ENCODE measurements at places on chromosomes 2 and 18.

DNA sequence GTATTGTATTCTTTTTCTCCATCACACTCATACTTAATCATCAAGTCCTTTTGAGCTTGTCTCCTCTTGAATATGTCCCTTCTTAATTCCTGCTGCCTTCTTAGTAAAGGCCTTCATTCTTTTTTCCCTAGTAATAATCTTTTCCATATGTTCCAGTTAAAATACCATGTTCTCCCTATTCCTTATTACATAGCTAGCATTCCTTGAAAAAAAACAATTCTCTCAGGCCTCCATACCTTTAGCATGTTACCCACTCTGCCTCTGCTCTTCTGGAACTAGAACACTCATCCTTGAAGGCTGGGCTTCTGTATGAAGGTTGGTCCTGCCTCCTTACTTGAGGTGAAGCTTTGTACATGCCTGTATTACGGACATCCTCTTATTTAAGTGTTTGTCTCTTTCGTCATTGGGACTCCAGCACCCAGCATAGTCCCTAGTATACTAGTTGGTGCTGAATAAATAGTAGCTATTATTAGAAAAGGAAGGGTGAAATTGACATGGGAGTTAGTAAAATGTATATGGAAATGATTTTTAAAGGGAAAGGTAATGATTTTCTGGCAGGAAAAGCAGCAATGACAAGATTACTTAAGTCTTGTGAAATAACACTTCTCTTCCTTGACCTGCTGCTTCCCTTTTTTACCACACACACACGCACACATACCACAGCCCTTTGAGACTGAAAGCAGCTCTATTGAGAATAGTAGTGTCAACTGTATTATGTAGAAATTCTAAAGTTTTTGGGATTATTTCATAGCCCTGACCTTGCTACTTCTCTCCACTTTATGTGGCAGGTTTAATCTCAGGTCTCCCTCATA lies 45.6 kb downstream of the REL start:
- DNase-seq, result no peak

- no peak for DNase-seq
Measured at GRCh38 chr2:113784823-113785744, 28.6 kb upstream of the SLC35F5 start.

DNA sequence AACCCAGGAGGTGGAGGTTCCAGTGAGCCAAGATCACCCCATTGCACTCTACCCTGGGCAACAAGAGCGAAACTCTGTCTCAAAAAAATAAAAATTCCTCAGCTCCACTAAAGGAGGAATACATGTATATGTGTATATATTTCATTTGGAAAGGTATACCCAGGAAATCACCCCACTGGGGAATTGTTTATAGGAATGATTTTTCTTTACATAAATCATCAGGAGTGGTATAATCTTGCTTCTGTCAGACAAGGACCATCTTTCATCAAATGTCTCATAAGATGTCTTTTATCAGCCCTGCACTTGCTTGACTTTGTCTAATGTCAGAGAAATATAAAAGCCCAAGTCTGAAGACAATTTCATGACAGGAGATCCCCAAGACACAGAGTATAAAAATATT lies 709.1 kb downstream of the LRRTM4 start:
- no peak for DNase-seq

DNA sequence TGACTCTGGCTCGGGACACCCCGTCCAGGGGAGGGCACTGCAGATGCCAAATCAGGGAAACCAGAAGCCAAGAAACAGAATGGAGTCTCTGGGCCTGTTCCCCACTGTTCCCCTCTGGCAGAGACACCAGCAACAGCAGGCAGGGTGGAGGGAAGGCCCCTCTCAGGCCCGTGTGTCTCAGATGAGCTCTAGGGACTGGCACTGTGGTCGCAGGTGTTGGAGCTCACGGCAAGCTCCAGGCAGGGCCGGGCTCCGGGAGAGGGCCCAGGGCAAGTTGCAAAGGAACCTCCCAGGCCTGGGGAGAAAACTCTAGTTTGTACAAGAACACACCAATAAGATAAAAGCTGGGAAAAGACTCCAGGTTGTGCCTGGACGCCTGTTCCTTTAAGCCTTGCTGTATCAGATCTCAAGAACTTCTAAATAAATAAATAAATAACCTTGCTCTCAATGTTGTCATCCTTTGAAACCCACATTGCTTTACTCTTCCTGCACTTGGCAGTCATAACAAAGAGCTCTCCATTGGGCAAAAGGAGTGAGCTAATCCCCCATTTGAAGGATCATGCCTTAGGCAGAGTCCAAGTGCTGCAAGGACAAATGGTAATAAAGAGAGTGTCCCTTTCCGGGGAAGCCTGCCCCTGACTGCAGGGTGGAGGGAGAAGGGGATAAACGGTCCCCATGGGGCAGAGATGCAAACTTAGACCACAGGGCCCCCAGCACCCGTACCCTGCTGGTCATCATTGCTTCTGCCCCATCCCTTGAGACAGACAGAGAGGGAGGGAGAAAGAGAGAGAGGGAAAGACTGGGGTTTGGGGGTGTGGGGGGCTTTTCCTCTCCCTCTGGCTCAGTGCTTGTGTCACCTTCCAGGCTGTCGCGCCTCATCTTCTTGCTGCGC lies 33.3 kb downstream of the CNGA3 start:
- DNase-seq, result no peak

GRCh38 chr2:117967977-117968718 lies 45.7 kb downstream of the CCDC93 start:
- no peak for DNase-seq

DNA sequence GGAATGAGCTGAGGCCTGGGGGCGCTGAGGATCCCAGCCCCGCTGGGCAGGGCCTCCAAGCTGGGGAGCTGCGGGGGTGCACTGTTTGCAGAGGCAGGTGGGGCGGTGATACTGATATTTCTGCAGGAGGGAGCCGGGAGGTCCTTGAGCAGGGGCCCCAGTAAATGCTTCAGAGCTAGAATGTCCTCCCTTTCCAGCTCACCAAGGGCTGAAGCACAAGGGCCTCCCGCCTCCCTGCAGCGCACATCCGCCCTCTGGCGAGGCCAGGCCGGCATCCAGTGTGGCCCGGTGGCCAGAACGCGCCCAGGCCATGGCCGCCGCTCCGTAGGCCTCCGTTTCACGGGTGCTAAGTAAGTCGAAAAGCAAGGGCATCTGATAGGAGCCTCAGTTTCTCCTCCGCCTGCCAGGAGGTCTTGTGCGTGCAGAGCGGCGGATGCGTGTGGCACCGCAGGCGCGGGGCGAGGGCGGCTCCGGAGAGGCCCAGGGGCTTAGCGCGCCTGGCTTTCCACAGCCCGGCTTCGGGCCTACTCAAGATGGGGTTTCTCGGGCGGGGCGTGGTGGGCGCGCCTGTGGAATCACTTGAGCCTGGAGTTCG lies 29.5 kb upstream of the CHMP1B start:
- no peak for DNase-seq

- DNase-seq, result no peak
Measured at GRCh38 chr2:216327447-216327935, 44.8 kb downstream of the MARCHF4 start.

- no peak for DNase-seq
Measured at GRCh38 chr18:23964282-23965238, 50.0 kb upstream of the TTC39C start.

DNA sequence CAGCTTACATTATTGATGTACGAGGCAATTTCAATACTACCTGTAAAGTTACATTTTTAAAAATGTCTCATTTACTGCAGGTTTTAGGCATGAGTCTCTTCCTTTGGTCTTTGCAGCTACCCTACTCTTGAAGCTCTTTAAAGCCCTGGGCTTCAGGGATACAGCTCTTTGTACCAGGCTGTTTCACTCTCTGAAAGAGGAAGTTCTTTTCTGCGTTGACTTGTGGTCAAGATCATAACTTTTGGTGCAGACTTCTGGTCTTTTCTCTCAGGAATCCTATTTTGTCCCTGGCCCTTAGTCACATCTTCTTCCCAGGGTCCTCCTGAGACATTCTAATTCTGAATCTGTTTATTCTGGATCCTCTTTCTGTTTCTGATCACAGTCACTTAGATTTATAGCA lies 16.6 kb upstream of the HRH4 start:
- no peak for DNase-seq

DNA sequence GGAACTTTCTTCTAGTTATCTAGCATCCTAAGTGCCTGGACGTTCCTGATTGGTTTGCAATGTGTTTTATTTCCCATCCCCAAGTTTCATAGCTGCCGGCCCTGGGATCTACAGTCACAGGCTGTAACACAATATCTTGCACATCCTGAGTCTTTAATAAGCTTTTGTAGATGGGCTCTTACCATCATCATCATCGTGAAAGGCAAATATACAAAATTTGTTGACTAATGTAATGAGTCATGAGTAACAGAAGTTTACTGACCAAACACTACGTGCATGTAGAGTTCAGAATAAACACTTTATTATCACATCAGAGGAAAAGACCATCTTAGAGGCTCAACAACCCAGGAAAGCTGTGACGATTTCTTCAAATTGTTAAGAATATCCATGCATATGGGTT lies 8.1 kb upstream of the TYMS start:
- no peak for DNase-seq

DNA sequence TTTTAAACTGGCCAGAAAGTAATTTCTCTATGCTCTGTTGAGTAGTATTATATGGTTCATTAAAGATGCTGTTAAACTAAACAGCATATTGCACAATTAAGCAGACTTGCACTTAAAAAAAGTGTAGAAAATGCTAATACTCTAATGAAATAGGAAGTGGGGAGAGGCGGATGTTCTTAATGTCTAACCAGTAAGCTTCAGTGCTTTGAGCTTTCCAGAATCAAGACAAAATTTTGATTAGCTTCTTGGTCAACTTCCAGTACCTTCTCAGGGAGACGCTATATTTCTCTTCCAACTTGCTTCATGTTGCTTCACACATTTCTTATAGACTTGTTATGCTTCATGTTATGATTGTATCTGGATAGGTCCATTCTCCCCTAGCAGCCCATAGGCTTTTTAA lies 89.1 kb downstream of the MAP2 start:
- no peak for DNase-seq

GRCh38 chr2:9164112-9164608 lies 42.5 kb upstream of the ASAP2 start:
- no peak for DNase-seq

- DNase-seq, result no peak
Measured at GRCh38 chr2:164644036-164644700, 22.9 kb upstream of the GRB14 start.

- DNase-seq, result no peak
Measured at GRCh38 chr2:206296128-206296527, 21.7 kb downstream of the ZDBF2 start.

DNA sequence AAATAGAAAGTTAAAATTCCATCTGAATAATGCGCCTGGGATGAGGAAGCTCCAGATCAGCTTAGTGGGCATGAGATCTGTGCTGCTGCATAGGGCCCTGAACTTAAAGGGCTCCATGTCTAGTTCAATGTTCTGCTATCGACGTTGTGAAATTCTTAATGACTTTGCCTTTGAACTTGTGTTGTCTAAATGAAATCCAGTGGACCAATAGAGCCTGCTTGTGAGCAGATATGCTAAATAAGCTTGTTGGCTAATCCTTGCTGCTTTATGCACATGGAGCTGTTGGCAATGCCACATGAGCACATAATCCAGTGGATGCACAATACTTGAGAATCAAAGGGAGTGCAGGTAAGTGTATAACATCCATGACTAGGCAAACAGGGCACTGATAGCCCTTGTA lies 228.6 kb downstream of the TNS1 start:
- no peak for DNase-seq

GRCh38 chr2:8987410-8987809 lies 16.1 kb downstream of the MBOAT2 start:
- DNase-seq, result no peak

DNA sequence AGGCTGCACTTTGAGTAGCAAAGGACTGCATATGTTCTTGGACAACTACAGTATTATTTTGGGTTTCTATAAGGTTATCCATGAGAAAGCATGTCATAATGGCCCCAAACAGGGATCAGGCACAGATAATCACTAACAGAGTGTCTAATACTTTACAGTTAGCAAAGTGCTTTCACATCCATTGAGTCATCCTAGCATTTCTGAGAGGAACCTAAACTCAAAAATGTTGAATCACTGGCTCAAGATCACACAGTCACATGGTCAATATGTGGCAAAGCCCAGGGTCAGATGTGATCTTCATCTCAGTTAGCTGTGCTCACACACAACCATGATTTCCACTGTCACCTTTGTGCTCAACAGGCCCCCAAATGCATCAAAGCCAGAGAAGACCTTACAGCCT lies 156.1 kb upstream of the VRK2 start:
- no peak for DNase-seq

- no peak for DNase-seq
Measured at GRCh38 chr2:170087413-170087793, 90.5 kb upstream of the MYO3B start.

DNA sequence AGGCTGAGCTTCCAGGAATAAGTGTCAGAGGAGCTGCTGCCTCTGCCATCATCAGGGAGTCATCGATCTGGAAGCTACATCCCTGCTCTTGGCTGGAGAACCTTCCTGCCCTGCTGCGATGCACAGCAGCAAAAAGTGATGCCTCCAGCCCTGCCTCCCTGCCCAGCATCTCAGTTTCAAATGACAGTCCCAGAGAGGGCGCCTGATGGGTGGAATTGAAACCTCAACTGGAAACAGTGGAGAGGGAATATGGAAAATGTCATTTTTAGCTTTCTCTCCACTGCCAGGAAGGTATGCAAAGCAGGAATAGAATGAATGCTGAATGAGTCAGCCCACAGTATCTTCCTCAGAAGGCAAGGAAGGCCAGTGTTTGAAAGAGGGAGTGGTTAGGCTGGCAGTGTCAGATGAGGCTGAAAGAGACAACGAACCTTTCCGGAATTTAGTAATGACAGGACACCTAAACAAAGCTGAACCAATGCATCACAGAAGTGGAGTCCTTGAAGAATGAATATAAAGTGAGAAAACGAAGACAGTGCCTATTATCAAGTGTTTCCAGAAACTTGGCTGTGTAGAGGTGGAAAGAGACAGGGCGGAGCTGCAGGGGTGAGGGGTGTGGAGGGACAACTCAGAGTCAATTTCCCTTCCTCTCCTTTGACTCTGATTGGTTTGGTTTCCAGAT lies 153.9 kb upstream of the NDUFV2 start:
- no peak for DNase-seq

GRCh38 chr2:130920415-130921163 lies 83.9 kb downstream of the ARHGEF4 start:
- peak; percentile 27 for DNase-seq

- DNase-seq, result no peak
Measured at GRCh38 chr2:110103061-110103961, 12.3 kb downstream of the MALL start.

DNA sequence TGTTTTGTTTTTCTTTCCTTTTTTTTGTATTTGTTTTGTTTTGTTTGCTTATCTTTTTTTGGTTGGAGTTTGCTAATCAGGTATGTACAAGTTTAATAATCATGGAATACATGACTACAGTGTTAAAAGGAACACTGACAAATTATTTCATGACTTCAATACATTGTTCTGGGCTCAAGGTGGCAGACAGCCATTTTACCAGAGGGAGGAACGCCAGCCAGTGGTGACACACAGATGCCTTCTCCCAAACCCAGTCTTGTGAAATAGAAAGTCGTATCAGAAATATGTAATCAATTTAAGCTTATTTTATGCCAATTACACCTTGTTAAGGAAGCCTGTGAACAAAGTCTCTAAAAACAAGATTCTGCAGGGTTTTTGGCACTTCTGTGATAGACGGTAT lies 264.0 kb upstream of the EPHA4 start:
- DNase-seq, result no peak

All from stimulated activated CD4-positive, alpha-beta T cell treated with anti-CD3 and anti-CD28 coated beads, TNF-alpha, amount 100 ng/mL, for 1 hour (primary cell).